ENCODE measurements at places on chromosomes 3 and 15. TPM values are rescaled to one million over a fixed set of nuclear protein-coding genes. Genes with fewer than 3 reads are reported as not detected.
A peak's percentile ranks its signal among the peaks of the same experiment; 100 is the strongest.

Gene SAMMSON
- not detected for total RNA-seq

GRCh38 chr15:81007428-81008064 lies 6.8 kb downstream of the TLNRD1 start:
- DNase-seq, result no peak
- no peak overlapping the region for H3K27ac ChIP-seq
- no peaks in the 10 kb centered on the region for H3K27me3 ChIP-seq
- no peak overlapping the region for H3K4me3 ChIP-seq
- H3K4me1 ChIP-seq, result peaks cover 59% of the 10 kb centered on the region
- H3K36me3 ChIP-seq, result peaks cover 23% of the 10 kb centered on the region

DNA sequence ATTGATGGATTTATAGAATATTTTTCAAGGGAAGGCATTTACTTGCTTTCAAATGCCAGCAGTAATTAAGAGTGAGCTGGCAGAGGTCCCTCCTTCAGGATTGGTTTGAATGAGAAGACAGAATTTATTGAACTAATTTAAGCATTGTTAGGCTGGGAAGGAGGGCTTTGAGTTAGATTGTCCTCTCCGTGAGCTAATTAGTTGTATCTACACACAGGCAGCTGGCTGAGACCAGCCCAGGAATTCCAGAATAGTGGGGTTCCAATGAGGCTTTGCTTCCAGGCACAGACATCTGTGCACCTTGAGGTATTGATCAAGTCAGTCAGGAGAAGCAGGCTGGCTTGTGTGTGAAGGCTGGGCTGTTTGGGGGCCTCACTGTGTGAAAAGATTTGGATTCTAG lies 124.0 kb upstream of the WNT5A start:
- H3K27me3 ChIP-seq, result no peaks in the 10 kb centered on the region
- peaks cover 4% of the 10 kb centered on the region for H3K4me1 ChIP-seq
- H3K36me3 ChIP-seq, result no peaks in the 10 kb centered on the region

Gene ATP6V1A
- total RNA-seq, result 40.7 TPM

DNA sequence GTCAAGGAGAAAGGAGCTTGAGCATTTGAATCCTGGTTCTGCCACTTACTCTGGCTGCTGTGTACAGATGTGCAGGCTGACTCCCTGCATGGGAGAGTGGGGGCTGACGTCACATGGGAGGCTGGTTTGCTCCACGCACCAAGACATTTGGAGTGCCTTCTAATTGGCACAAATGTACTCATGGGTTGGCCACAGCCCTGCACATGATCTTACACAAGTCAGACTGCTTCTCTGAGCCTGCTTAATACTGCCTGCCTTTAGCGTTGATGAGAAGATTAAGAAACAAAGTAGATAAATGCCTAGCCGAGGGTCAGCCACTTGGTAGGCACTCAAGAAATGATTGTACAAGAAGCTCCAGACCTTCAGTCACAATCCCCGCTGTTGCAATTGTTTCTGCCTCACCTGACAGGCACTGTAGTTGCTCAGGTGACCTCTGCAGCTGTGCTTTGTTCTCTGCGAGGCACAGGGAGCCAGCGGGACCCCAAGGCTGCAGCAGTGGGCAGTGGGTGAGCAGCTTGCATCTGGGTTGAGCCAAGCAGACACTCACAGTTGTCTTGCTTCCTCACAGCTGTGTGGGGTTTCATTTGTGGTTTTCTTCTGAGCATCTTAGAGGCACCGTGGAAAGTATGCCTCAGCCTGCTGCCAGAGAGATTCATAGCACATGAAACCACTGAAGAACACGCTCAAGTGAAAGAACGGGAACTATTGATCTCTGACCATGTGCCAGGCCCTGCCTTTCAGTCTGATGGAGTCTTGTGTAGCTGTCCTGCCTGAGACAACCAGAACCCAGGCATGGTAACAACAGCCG lies 33.1 kb downstream of the GRK7 start:
- H3K27ac ChIP-seq, result peak overlapping the region; percentile 99
- peaks cover 51% of the 10 kb centered on the region for H3K4me1 ChIP-seq
- no peaks in the 10 kb centered on the region for H3K27me3 ChIP-seq
- peak; percentile 94 for DNase-seq
- peak overlapping the region; percentile 85 for H3K4me3 ChIP-seq

- H3K27me3 ChIP-seq, result peaks cover 7% of the 10 kb centered on the region
- H3K4me1 ChIP-seq, result no peaks in the 10 kb centered on the region
- DNase-seq, result peak; percentile 47
- no peaks in the 10 kb centered on the region for H3K36me3 ChIP-seq
- no peak overlapping the region for H3K4me3 ChIP-seq
- no peak overlapping the region for H3K27ac ChIP-seq
Measured at GRCh38 chr15:51281368-51281967, 56.9 kb downstream of the CYP19A1 start.

- no peak overlapping the region for H3K4me3 ChIP-seq
- no peak for DNase-seq
- H3K27ac ChIP-seq, result no peak overlapping the region
- H3K27me3 ChIP-seq, result no peaks in the 10 kb centered on the region
Measured at GRCh38 chr15:42954291-42954690, 33.7 kb upstream of the TTBK2 start.

DNA sequence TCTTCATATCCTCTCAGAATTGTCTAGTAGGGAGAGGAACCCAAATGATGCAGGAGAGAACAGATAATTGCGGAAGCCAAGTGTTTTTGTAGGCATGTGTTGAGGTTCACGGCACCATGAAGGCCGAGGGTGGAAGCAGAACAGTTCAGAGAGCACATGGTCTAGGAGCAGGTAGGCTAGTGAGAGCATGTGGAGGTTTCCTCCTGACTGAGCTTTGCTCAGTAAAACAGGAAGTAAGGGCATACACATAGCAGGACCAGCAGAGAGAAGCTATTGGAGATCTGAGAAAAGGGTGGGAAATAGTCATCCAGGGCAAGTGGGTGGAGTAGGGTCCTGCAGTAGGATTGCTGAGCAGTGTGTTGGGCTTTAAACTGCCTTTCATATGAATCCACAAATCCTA lies 491.1 kb downstream of the FHIT start:
- H3K36me3 ChIP-seq, result no peaks in the 10 kb centered on the region
- no peaks in the 10 kb centered on the region for H3K4me1 ChIP-seq
- H3K4me3 ChIP-seq, result no peak overlapping the region

DNA sequence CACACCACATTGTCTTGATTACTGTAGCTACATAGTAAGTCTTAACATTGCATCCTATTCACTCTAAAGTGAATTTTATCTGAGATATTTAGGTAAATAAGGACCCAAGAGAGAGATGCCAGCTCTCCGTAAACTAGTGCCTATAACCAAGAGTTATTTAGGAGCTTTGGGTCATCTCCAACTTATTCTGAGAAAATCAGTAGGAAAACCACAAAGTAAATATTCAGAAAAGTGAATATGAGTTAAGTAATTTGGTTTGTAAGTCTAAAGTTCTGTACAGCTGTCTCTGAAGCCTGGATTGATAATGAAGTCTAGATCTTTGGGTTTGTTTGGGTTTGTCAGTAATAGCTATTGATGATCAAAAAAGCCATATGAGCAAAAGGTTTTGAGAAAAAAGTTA lies 120.0 kb downstream of the FNDC3B start:
- no peaks in the 10 kb centered on the region for H3K36me3 ChIP-seq
- no peaks in the 10 kb centered on the region for H3K27me3 ChIP-seq
- H3K4me1 ChIP-seq, result peaks cover 9% of the 10 kb centered on the region
- H3K27ac ChIP-seq, result no peak overlapping the region

DNA sequence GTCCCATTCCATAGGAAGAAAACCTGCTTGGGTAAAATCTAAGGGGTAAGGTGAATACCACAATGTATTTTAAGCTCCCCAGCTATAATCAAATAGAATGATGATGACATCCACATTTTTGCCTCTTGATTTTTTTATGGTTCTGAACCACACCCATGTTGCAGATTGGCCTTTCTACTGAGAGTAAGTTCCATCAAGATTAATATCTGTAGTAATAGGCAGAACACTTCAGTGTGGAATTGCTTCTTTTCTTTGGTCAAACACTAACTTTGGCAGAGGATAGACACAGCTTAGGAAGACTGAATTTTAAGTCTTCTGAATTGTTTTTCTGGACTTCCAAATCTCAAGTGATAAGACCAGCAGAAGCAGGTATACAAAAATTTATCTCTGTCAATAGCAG lies 27.0 kb downstream of the PLS1 start:
- no peak overlapping the region for H3K4me3 ChIP-seq
- H3K27ac ChIP-seq, result no peak overlapping the region
- no peaks in the 10 kb centered on the region for H3K27me3 ChIP-seq

- H3K4me3 ChIP-seq, result no peak overlapping the region
- no peaks in the 10 kb centered on the region for H3K36me3 ChIP-seq
- H3K4me1 ChIP-seq, result peaks cover 2% of the 10 kb centered on the region
- H3K27ac ChIP-seq, result no peak overlapping the region
- DNase-seq, result no peak
Measured at GRCh38 chr3:190429681-190430080, 20.0 kb downstream of the TMEM207 start.

- DNase-seq, result no peak
- H3K27ac ChIP-seq, result no peak overlapping the region
- H3K36me3 ChIP-seq, result no peaks in the 10 kb centered on the region
- peaks cover 3% of the 10 kb centered on the region for H3K27me3 ChIP-seq
Measured at GRCh38 chr3:180898572-180898971, 13.9 kb upstream of the FXR1 start.

GRCh38 chr15:75523011-75523410 lies 56.1 kb downstream of the PTPN9 start:
- no peaks in the 10 kb centered on the region for H3K4me1 ChIP-seq
- no peak for DNase-seq
- H3K4me3 ChIP-seq, result no peak overlapping the region
- H3K36me3 ChIP-seq, result peaks cover 6% of the 10 kb centered on the region
- H3K27me3 ChIP-seq, result no peaks in the 10 kb centered on the region
- no peak overlapping the region for H3K27ac ChIP-seq

DNA sequence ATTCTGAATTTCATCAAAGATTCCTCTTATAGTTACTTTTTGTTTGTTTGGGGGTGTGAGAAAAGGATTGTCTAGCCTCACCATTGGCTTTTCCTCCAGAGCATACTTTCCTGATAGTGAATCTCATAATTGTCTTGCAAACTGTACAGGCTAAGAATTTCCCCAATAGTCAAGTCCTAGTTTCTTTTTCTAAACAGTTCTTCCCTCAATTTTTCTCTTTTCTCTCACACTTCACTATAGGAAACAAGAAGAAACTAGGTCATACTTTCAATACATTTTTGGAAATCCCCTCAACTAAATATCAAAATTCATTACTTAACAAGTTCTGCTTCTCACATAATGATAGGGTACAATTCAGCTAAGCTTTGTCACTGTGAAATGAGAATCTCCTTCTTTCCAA lies 241.9 kb downstream of the IL20RB start:
- no peak overlapping the region for H3K27ac ChIP-seq
- no peak for DNase-seq
- H3K4me1 ChIP-seq, result no peaks in the 10 kb centered on the region
- H3K4me3 ChIP-seq, result no peak overlapping the region
- no peaks in the 10 kb centered on the region for H3K36me3 ChIP-seq

Gene IGDCC3
- not detected for total RNA-seq

GRCh38 chr3:196051282-196052076 lies 30.4 kb downstream of the TFRC start:
- no peak overlapping the region for H3K4me3 ChIP-seq
- H3K36me3 ChIP-seq, result peaks cover 72% of the 10 kb centered on the region
- H3K27ac ChIP-seq, result peak overlapping the region; percentile 34
- peaks cover 11% of the 10 kb centered on the region for H3K4me1 ChIP-seq
- DNase-seq, result no peak

Gene SOX14
- total RNA-seq, result not detected

DNA sequence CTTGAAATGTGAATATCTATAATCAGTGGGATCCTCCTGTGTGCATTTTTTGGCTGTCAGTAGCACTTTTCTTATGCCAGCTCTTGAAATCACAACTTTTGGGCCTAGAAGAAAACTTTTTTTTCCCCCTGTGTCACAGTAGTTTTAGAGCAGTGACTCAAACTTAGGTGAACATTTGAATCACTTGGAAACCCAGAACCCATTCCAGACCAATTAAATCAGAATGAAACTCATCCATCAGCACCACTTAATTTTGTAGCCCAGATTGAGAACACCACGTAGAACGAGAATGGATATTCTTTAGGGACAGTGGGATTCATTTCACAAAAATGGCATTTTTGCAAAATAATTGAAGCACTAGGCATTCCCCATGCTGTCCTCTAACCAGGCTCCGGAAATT lies 224.8 kb upstream of the NANOGP8 start:
- DNase-seq, result no peak
- H3K27ac ChIP-seq, result no peak overlapping the region
- H3K36me3 ChIP-seq, result peaks cover 2% of the 10 kb centered on the region
- H3K27me3 ChIP-seq, result peaks cover 2% of the 10 kb centered on the region

Gene LRRC34
- total RNA-seq, result 6.6 TPM

DNA sequence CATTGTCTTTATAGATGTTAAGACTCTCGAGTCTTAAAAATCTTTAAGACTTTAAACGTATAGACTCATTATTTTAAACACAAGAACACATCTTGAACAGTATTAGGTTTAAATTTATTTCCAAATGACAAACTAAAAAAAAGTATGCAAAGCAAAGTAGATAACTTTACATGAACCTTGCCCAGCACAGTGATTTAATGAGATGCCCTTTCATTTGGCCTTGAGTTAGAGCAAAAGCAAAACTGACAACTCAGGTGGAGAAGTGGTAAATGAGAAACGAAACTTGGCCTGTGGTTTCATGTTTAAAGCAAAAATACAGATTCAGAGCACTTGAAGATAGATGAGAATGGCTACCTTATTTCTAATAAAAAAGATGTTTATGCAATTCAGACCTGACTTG lies 8.6 kb downstream of the GPR15 start:
- H3K27me3 ChIP-seq, result no peaks in the 10 kb centered on the region
- H3K4me1 ChIP-seq, result peaks cover 68% of the 10 kb centered on the region
- no peak overlapping the region for H3K4me3 ChIP-seq
- H3K36me3 ChIP-seq, result peaks cover 10% of the 10 kb centered on the region
- DNase-seq, result peak; percentile 41
- peak overlapping the region; percentile 67 for H3K27ac ChIP-seq

Gene REC114
- not detected for total RNA-seq

- no peak overlapping the region for H3K27ac ChIP-seq
- H3K4me3 ChIP-seq, result no peak overlapping the region
- peaks cover 22% of the 10 kb centered on the region for H3K27me3 ChIP-seq
- H3K36me3 ChIP-seq, result no peaks in the 10 kb centered on the region
- DNase-seq, result no peak
Measured at GRCh38 chr3:12237912-12238650, 50.8 kb upstream of the PPARG start.

- H3K36me3 ChIP-seq, result no peaks in the 10 kb centered on the region
- DNase-seq, result no peak
- H3K4me1 ChIP-seq, result no peaks in the 10 kb centered on the region
- H3K4me3 ChIP-seq, result no peak overlapping the region
Measured at GRCh38 chr15:95538693-95539092, 791.8 kb upstream of the NR2F2 start.

DNA sequence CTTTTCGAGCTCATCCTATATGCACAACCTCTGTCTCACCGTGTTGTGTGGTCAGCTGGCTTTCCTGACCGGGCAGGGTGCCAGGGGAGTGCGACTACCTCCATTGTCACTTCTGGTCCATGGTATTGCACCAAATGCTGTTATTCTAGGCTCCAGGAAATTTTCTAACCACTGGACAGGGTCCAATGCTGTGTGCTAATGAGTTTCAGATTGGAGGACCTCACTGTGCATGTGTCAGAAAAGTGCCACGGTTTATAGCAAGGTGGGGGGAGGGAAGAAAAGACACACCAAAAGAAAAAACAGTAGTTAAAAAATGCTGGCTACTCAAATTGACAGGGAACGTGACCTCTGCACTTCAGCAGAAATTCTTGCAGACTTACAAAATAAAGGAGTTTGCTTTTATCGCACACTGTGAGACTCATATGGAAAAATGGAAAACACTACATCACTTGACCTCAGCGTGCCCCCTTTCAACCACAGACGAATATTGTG lies 480.1 kb downstream of the FOXP1 start:
- peaks cover 90% of the 10 kb centered on the region for H3K4me1 ChIP-seq
- DNase-seq, result no peak
- peaks cover 74% of the 10 kb centered on the region for H3K36me3 ChIP-seq
- H3K4me3 ChIP-seq, result no peak overlapping the region
- H3K27me3 ChIP-seq, result no peaks in the 10 kb centered on the region

Gene B3GALNT1
- total RNA-seq, result 3.2 TPM
